Activated CD4-positive, alpha-beta T cell treated with anti-CD3 and anti-CD28 coated beads for 4 hours (primary cell): ENCODE measurements at places on chromosomes 6 and 20.

DNA sequence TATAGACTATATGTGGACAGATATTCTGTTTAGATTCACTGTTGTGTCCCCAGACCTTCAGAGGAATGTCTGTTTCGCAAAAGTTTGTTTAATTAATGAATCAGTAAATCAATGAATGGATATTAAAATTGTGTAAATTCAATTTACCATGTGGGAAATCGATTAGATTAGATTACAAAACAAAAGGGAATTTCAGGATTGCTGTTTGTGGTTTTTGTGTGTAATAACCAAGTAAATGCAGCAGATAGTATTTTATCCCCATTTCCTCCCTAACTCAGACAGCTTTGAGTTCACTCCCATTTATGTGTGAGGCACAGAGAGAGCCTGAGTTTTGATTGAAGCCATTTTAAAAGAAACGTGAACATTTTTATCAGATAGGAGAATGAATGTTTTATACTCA, 214.8 kb downstream of the ADGB start:
- DNase-seq: no peak

GRCh38 chr6:5093231-5094015, 8.3 kb downstream of the PPP1R3G start:
- DNase-seq: no peak

DNA sequence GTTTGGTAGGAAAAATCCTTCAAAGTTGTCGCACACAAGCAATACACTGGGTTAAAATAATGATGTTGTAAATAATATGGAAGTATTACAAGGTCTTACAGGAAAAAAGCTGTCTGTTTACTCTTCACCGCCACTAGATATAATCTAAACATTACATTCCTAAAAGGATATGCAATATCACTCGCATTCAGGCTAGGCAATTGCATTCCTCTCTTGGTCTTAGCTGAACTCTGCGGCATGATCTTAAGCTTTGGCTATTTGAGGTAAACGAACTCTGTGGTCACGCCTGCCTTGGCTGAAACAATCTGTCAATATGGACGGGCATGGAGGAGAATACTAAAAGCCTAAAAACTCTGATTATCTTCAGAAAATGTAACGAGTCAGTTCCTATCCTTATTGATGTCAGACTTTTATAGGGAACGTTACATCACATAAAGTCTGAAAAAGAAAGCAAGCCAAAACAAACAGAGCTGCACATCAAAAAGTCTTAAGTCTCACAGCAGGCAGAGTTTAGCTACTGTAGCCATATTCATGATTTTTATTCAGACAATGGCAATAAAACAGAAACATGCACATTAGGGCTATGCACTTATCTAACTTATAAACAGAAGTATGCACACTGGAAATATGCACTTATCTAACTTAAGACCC, 30.8 kb upstream of the FILIP1 start:
- no peak for DNase-seq

DNA sequence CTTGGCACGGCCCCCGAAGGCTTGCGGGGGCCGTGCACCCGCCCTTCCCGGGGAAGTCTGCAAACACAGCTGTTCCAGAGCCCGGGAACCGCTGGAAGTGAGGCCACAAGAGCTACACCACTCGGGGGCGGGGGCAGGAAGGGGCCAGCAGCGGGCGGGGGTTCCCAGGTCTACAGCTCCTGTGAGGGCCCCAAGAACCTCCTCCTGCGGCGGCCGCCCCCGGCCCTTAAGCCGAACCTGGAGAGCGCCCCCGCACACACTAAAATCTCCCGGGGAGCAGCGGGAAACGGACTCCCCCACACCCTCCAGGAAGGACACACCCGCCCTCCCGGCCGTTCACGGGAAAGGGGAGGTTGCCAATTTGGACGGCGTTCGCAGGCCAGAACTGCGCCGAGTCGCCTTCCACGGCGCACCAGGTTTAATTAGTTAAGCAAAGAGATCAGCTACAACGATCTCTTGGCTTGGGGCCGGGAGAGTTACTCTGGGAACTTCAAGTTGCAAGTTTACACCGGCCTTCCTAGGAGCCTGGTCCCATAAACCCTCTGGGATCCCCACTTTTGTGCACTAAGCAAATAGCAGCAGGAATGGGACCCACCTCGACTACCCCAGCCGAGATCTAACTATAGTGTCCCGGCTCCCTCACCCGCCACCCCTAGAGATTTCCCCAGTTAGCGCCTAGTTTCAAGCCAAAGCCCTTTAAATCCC, 1.7 kb downstream of the JAG1 start:
- no peak for DNase-seq

- no peak for DNase-seq
Measured at GRCh38 chr20:61510778-61511330, 258.8 kb downstream of the CDH4 start.

DNA sequence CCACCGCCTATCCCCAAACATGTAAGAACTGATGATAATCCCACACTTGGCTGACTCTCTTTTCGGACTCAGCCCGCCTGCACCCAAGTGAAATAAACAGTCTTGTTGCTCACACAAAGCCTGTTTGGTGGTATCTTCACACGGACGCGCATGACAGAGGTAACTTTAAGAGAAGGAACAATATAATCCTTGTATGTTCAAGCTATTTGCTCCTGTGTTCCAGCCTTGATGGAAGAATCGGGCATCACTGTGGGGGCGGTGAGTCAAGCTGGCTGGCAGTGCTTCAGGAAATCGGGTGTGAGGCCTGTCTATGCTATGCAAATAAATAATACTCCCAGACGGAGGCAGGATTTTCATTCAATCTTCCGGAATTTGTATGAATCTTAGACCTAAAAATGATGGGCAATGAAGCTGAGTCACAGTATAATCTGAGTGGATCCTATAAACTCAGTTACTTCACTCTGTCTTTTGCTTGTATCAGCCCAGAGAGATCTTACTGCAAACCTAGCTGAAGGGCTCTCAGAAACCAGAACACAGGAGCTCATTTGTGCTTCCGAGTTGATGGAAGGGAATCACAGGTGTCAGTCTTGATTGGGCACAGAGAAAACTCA, 45.2 kb upstream of the NT5E start:
- no peak for DNase-seq

DNA sequence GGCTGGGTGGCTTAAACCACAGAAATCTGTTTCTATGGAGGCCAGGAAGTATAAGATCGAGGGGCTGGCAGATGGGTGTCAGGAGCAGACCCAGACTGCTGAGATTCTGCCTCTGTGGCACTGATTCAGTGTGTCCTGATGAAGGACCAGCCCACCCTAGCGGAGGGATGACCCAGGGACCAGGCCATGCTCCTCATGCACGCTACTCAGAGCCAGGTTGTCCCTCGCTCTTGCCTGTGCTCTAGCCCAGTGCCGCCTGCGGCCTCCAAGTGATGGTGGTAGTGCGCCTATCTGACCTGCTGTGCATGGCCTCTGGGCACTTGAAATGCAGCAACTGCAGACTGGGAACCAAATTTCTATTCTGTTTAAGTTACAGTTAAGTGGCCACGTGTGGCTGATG, 13.1 kb upstream of the APMAP start:
- no peak for DNase-seq

GRCh38 chr6:101740631-101741030, 347.1 kb downstream of the GRIK2 start:
- no peak for DNase-seq

DNA sequence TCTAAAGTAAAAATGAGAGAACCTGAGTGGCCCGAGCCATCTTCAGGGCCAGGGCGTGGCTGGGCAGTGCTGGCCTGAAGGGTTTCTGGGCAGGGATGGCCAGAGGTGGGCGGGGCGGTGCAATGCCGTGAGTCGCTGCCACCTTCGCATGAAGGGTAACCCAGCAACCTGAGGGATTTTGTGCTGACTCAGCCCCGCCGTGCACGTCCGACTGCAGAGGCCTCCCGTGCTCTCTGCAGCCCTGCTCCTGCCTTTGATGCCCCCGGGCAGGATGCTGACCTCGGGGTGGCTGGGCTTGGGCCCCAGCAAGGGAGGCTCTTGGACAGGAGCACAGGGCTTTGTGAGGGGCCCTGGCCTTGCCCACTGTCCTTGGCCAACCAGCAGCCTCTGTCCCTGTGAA, 81.7 kb upstream of the GATA5 start:
- DNase-seq: no peak

DNA sequence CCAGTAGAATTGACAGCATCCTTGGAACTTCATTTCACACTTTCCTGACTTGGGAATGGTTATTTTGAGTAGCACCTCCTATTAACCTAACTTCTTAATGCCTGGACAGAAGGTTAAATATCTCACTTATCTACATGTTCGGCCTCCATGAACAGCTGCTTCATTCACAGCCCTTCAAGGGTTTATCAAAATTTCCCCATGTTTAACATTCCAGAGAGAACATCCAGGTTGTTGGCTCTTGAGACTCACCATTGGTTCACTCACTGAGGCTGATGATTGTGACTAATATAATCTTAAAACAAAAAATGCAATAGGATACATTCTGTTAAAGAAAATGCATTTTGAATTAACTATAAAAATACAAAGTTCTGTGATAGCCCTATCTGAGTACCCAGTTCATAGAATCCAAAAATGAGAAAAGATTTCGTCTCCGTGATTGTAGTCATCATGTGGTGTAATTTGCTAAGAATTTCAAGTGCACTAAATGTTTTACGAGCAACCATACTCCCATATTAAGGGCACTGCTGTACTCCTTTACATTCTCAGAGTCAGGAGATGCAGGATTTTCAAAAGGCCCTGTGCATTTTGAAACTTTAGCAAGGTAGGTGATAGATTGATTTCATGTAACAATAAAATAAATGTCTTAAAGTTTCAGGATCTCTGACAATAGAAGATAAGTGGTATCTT, 260.6 kb upstream of the TAB2 start:
- DNase-seq: no peak

GRCh38 chr20:49666911-49667310, 46.8 kb downstream of the B4GALT5 start:
- no peak for DNase-seq

DNA sequence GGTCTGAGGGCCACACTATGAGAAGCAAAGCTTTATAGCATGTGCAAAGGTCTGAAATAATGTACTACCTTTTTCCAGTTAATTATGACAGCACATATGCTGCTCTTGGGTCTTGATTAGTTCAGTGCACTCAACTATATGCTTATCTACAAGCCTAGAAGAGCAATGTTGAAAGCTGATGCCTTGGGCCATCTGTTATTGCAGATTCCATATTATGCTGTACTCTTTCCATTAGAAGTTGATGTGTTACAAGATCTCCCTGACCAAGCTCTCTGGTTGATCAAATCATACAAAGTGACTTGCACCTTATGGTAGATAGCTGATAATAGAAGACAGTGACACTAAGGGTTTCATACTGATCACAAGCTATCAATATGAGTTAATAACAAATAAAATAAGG, 327.3 kb downstream of the FRK start:
- DNase-seq: no peak

- DNase-seq: peak; percentile 30
Measured at GRCh38 chr6:37171201-37171969, 1.4 kb downstream of the PIM1 start.

DNA sequence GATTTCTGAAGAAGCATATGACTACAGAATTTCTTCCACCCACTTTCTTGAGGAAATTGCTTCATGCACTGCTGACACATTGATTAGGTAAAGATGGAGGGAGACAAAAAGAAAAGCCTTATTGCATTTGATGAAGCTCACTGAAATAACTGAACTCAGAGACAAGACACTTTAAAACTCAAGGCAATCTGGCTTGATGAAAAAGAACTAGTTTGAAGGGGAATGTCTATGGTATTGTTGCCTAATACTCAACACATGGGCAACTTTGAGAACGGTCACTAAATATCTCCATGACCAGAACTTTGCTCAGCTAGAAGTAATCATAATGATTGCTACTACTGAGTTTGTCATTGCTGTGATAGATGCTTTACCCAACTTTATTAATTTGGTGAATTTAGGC, 38.1 kb downstream of the HTR1B start:
- DNase-seq: no peak

DNA sequence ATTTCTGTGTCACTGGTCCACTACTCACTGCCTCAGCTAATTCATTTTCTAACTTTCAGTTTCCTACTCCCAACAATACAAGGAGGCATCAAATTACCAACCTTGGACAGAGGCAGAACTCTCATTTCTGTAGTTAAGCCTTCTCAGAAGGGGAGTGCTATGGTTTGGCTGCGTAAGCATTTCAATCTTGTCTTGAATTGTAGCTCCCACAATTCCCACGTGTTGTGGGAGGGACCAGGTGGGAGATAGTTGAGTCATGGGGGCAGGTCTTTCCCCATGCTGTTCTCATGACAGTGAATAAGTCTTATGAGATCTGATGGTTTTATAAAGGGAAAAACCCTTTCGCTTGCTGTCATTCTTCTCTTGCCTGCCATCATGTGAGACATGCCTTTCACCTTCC, 22.9 kb downstream of the HLA-DRA start:
- DNase-seq: no peak

DNA sequence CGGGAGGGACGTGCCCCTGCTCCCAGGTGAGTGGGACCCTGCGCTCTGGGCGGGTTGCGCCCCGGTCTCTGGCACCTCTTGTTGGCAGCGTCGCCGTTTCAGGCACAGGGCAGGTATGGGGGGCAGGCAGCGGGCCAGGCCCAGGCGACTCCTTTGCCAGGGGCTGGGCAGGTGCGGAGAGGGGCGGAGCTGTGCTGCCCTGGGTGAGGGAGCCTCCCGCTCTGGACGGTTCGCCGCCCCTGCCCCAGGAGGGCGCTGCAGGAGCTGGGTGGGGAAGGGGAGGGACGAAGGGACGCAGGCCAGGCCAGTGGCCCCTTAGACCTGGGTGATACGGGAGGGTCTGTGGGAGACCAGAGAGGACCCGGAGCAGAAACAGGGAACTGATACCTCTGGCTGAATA, 663.9 kb upstream of the DEFB115 start:
- DNase-seq: no peak

DNA sequence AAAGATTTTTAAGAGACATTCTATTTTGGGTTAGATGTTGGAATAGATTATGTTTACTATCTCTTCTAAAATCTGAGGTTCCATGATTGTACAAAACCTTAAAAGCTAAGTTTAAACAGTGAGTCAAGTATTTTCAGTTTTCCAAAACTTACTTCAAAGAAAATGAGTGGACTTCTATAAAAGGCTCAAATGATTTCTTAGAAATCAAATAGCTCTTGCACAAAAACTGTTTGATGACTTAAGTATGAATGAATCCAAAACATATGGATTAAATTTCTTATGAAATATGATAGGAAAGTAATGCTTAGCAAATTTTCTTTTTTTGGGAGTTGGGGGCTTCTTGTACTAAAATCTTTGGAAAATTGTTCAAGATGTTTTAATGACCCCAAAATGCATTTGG, 837.3 kb upstream of the SLC35B3 start:
- DNase-seq: no peak

GRCh38 chr6:78947529-78947928, 80.2 kb downstream of the IRAK1BP1 start:
- DNase-seq: no peak

DNA sequence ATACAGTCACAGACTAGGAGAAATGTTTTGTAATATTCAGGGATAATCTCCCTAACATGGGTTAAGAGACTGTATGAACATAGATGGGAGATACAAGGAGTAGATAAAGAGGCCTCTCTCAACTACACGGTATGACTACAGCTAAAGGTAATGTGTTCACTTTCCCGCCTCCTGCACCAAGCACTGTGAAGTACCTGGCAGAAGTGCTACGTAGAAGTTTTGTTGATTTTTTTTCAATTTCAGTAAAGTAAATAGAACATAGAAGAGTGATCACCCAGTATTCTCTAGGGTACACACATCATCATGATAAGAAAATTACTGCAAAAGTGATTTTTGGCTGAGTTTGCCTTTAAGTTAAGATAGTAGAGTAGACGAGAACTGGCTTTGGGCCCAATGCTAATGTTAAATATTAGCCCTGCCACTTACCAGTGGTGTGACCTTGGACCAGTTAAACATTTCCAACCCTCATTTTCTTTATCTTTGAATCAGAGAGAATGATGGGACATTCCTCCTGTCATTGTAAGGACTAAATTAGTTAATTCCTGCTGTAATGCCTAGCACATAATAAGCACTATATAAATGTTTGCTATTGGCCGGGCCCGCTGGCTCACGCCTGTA, 183.6 kb downstream of the COL9A1 start:
- DNase-seq: no peak
